ENCODE measurements at places on chromosomes 4 and X.

DNA sequence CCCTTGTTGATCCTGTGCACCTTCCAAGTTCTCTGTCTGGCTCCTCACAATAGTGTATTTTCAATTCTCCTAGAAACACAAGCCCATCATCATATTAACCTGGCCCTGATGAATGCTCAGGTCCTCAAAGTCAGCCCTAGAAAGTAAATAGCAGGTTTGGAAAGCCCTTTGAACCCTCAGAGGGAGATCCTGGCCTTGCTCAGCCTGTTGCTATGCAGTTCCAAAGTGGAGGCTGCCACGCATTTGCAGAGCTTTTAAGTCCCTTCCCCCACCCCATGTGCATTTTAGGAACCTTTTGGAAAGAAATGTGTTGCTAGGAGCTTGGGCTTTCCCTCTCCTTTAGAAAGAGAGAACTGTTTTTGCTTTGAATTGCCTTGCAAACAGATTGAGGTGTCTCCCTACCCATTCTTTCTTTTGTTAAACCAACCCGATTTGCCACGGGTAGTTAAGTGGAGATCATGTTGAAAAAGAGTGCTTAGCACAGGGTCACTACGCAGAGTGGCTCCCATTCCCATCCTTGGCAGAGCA lies 12.2 kb downstream of the MAMLD1 start:
- DNase-seq, result no peak

DNA sequence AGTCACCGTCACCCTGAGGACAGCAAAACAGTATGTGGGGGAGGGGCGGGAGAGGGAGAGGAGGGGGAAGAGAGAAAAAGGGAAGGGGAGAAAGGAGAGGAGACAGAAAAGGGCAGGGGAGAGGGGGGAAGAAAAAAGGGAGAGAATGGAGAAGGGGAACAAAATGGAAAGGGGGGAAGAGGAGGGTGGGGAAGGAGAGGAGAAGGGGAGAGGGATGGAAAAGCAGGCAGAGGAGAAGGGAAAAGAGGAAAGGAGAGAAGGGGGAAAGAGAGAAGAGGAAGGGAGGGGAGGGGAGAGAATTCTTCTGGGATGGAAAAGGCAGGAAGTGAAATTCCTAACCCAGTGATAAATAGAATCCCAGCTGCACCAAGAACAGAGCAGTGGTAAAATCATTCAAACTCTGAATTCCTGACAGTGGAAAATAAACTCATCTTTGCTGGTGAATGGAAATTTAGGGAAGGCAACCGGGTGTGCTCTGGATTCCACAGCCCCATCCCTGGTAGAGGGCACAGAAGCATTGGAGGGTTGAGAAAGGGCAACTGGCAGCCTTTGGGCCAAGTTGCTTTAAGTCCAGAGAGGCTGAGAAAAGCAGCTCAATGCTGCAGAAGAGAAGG lies 244.2 kb downstream of the BCOR start:
- DNase-seq, result no peak

- no peak for DNase-seq
Observed at GRCh38 chr4:54439831-54440243, 210.7 kb downstream of the PDGFRA start.

GRCh38 chr4:76585897-76586360 lies 150.9 kb downstream of the SHROOM3 start:
- DNase-seq, result peak; percentile 68

- no peak for DNase-seq
Observed at GRCh38 chr4:80189581-80189955, 7.7 kb upstream of the PRDM8 start.

DNA sequence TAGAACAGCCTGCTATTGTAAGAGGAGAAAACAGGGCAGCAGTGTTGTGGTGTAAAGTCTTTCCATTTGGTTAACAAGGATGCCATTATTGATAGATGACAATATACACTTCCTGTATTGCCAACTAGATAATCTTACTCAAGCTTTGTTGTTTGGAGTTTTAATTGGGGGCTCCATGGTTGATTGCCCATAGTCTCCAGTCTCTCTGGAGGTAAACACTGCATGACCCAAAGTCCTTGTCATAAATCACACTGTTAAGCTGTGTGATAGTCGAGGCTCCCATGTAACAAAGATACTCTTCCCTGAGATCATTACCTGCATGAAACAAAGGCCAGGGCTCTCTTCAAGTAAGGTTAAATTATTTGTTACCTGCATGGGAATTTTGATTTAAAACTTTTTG lies 394.6 kb downstream of the C4orf33 start:
- DNase-seq, result no peak

GRCh38 chr4:555566-556275 lies 20.4 kb downstream of the TMEM271 start:
- DNase-seq, result no peak

GRCh38 chr4:149296503-149296902 lies 519.1 kb downstream of the IQCM start:
- no peak for DNase-seq

DNA sequence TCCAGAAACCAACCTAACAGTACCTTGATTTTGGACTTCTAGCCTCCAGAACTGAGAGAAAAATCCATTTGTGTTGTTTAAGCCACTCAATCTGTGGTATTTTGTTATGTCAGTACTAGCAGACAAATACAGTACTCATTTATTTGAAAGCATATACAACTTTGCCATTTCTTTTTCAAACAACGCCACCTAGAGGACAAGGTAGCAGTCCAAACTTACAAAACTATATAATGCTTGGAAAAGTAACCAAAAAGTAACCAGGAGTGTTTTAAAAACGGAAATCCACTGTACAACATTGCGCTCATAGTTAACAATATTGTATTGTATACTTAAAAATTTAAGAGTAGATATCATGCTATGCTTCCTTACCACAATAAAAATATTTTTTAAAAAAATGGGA lies 37.0 kb upstream of the FGF13 start:
- DNase-seq, result no peak

GRCh38 chr4:100876546-100876945 lies 358.7 kb upstream of the EMCN start:
- no peak for DNase-seq

DNA sequence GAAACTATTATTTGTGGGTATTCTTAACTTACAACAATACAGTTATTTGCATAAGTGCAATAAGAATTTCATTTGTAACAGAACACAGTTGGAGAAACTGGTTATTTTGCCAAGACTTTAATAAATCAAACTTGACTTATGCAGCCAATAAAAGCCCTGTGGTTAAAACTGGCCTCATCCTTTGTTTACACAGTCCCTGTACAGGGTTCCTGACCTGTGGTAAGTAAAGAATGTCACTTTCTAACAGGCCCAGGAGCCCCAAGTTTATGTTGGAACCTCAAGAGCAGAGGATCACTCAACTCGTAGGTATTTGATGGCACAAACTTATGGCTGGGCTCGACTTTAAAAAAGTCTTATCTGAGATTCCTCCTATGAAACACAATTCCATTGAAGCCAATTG lies 88.6 kb upstream of the PTCHD1 start:
- DNase-seq, result no peak

DNA sequence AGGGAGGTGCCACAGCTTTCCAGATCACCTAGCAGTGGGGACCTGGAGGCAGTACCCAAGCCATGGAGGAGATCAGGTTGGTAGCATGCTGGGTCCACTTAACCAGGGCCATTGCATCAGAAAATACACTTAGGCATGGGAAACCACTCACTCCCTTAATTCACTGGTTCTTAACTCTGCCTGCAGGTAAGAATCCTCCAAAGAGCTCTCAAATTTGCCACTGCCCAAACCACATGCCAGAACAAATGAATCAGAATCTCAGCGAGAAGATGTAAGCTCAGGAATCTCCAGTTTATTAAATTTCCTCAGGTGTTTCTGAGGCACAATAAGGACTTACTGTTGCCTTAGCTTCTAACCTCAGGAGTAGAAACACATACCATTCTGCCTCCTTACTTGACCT lies 327.7 kb upstream of the RASGEF1B start:
- DNase-seq, result no peak

DNA sequence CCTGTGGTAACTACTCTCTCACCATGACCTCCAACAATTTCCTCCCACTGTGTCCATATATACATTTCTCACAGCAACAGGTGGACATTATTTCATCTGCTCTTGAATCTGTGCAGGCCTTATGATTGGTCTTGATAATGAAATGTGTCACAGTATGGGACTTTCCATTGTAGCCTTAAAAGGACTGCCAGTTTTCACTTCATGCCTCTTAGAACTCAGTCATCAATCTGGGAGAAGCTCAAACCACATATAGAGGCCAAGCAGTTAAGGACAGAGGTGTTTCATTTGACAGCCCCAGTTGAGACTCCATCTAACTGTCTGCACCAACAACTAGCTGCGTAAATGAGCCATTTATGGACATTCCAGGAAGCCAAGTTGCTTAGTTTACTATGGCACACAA lies 1534.8 kb downstream of the ARAP2 start:
- no peak for DNase-seq

DNA sequence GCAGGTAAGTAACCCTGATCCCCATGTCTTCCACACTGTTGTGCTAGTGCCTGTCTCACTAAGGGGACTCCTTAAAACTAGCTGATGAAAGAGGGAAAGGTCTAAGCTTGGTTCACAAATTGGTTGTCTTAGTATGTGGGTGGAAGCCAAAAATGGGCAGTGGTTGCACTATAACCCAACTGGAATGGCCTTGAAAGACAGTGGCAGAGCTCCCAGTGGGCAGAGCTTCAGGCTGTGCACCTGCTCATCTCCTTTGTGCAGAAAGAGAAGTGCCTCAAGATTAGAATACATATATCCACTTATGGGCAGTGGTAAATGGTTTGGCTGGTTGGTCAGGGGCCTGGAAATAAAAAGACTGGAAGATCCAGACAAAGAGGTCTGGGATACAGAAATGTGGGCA lies 7.2 kb downstream of the SYN1 start:
- no peak for DNase-seq

- no peak for DNase-seq
Observed at GRCh38 chrX:5791721-5792120, 436.9 kb downstream of the NLGN4X start.

- no peak for DNase-seq
Observed at GRCh38 chrX:22520128-22520828, 247.6 kb downstream of the CBLL2 start.

- peak; percentile 40 for DNase-seq
Observed at GRCh38 chr4:10182446-10183424, 66.1 kb upstream of the WDR1 start.

GRCh38 chr4:187270154-187270553 lies 546.5 kb upstream of the FAT1 start:
- DNase-seq, result no peak

DNA sequence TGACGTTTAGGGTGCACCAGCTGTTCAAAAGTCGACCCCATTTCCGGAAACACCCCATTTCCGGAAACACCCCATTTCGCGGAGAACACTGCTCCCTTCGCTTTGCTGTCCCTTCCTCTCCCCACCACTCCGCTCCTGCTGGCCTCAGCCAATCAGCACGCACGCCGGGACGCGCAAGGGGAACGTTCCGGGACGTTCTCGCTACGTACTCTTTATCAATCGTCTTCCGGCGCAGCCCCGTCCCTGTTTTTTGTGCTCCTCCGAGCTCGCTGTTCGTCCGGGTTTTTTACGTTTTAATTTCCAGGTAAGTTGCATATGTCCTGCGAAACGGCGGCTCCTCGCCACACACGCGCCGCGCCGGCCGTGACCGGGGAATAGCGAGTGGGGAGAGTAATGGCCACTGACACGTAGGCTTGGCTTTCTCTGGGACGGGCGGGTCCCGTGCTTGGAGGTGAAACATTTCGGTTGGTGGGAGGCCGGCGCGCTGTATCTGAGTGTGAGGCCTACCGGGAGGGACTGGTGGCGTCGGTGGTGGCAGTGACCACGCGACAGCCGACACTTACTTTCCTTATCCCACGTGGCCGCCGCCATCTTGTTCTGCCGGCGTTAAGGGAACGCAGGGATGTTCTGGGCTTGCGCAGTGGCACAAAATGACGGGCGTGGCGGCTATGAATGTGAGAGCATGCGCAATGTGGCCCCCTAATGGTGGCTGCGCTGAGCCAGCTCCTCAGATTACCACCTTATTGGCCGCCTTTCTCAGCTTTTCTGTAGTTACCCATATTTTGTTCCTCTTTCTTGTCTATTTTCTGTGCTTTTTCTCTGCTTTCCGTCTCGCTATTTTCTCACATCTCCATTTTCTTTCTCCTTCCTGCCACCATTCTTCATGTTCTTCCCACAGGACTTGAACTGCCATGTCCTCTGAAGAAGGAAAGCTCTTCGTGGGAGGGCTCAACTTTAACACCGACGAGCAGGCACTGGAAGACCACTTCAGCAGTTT lies at the start of gene RBM3:
Gene RBM3, plus strand, starts transcription at position 215 of the 997 bp plus-strand sequence. Its CDS starts 697 bp downstream, at position 912.
- peak; percentile 91 for DNase-seq

DNA sequence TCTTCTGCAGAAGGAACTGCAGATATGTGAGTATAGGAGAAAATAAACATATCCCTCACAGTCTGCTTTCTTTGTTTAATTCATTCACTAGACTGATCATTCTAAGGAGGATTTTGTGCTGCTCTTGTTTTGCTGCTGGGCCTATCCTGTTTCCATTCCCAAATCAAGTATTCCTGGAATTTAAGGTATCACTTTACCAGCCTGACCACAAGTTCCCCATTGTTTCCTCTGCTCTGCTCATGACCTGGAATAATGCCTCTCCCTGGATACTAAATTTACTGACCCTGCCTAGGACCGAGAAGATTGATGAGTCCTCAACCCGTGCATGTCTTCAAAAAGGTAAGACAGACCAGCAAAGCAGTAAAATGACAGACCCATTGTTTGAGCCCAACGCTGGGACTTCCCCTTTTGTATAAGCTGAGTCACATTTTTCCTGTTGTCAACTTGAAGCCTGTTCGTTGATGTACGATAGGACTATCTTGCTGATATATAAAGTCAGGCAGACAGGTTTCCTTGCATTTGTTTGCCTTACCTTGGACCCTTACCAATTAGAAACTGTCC lies 85.5 kb upstream of the TET2 start:
- DNase-seq, result peak; percentile 42

Data from activated naive CD8-positive, alpha-beta T cell treated with anti-CD3 and anti-CD28 coated beads for 36 hours (primary cell).